Stimulated activated CD4-positive, alpha-beta T cell treated with anti-CD3 and anti-CD28 coated beads, Interleukin-12 subunit alpha, Interleukin-12 subunit beta, amount 100 ng/mL, for 24 hours (primary cell): ENCODE measurements at places on chromosomes 13 and 19.

DNA sequence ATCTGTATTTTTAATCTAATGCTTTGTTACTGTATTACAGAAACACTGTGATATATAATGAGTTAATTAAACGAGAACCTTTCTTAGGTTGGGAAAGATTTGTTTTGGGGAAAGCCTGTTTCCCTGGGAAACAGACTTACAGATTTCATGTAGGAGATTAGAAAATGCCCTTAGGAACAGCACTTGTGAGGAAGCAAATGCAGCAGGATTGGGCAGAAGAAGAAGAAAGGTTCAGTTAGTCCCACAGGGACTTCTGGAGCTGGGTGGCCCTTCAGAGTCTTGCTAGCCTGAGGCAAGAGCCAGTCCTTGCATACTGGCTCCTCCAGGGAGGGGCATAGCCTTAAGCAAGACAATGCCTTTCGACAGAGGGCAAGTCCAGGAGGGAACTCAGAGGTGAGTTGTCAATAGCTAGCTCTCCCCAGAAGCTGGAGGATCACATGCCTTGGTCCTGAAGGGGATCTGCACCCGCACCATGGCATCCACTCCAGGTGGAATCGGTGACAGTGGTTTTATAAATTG, 36.8 kb downstream of the N4BP2L1 start:
- DNase-seq: no peak

- no peak for DNase-seq
These were observed 350.7 kb downstream of the LMO7 start for GRCh38 chr13:75986818-75987217.

- peak; percentile 38 for DNase-seq
These were observed at the start of gene PHLDB3 for GRCh38 chr19:43504426-43505185. Gene PHLDB3 (minus strand): TSS chr19:43504746. CDS start chr19:43504118, 628 bp downstream.

GRCh38 chr13:23572836-23573235, 2.6 kb downstream of the TNFRSF19 start:
- DNase-seq: no peak

- DNase-seq: peak; percentile 76
These were observed 15.9 kb downstream of the TICAM1 start for GRCh38 chr19:4815426-4816201.

DNA sequence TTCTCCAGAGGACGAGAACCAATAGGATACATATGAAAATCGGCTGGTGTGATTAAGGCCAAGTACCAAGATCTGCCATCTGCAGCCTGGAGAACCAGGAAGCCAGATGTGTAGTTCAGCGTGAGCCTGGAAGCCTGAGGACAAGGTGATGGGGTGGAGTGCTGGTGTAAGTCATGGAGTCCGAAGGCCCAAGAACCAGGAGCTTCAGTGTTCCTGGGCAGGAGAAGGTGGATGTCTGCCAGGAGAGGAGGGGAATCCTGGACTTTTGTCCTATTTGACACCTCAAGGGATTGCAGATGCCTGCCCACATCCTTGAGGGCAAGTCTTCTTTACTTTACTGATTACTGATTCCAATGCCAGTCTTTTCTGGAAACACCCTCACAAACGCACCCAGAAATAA, 71.5 kb downstream of the SPATA13 start:
- no peak for DNase-seq

DNA sequence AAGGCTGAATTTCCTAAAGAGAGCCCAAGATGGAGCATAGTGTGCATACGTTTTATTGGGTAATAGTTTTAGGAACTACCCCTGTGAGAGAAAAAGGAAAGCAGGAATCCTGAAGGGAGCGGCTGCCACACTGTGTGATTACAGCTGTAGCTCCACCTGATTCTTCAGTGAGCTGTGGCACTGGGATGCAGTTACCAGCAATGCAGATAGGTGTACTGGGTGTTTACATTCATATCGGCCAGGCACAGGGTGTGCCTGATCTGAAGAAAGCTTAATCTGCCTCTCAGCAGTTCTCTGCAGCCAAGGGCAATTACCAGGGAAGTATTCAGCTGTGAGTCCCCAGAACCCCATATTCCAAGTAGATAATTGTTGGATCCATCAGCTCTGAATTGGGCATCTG, 1541.8 kb downstream of the EFNB2 start:
- no peak for DNase-seq

GRCh38 chr13:71643448-71643860, 223.6 kb downstream of the DACH1 start:
- no peak for DNase-seq

DNA sequence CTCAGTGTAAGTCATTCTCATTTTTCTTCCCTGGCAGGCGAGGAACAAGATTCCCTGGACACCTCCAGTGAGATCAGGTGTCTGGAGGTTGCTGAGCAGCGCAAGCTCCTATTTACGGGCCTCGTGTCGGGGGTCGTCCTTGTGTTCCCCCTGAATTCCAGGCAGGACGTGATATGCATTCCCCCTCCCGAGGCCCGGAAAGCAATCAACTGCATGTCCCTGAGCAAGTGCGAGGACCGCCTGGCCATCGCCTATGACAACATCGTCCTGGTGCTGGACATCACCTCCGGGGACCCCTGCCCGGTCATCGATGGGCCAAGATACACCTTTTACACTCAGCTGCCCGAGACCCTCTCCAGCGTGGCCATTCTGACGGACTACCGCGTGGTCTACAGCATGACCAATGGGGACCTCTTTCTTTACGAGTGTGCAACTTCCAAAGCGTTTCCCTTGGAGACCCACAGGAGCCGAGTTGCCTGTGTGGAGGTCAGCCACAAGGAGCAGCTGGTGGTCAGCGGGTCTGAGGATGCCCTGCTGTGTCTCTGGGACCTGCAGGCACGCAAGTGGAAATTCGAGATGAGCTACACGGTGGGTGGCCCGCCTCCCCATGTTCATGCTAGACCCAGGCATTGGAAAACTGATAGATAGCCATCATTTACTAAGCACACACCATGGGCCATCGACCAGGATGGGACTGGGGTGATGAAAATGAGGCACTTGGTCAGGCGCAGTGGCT, 21.5 kb upstream of the SIN3B start:
- DNase-seq: no peak

DNA sequence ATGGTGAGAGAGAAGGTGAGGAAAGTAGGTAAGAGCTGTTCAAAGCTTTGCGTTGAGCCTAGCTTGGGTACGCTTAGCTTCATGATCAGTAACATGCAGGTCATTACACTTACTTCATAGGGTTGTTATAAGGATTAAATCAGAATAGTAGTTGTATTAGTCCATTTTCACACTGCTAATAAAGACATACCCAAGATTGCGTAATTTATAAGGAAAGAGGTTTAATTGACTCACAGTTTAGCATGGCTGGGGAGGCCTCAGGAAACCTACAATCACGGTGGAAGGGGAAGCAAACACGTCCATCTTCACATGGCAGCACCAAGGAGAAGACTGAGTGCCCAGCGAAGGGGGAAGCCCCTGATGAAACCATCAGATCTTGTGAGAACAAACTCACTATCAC, 21.9 kb downstream of the GPALPP1 start:
- DNase-seq: no peak

GRCh38 chr19:42363614-42364346, 26.3 kb downstream of the CNFN start:
- DNase-seq: no peak

- no peak for DNase-seq
These were observed 275.6 kb downstream of the KLF5 start for GRCh38 chr13:73334445-73334844.

DNA sequence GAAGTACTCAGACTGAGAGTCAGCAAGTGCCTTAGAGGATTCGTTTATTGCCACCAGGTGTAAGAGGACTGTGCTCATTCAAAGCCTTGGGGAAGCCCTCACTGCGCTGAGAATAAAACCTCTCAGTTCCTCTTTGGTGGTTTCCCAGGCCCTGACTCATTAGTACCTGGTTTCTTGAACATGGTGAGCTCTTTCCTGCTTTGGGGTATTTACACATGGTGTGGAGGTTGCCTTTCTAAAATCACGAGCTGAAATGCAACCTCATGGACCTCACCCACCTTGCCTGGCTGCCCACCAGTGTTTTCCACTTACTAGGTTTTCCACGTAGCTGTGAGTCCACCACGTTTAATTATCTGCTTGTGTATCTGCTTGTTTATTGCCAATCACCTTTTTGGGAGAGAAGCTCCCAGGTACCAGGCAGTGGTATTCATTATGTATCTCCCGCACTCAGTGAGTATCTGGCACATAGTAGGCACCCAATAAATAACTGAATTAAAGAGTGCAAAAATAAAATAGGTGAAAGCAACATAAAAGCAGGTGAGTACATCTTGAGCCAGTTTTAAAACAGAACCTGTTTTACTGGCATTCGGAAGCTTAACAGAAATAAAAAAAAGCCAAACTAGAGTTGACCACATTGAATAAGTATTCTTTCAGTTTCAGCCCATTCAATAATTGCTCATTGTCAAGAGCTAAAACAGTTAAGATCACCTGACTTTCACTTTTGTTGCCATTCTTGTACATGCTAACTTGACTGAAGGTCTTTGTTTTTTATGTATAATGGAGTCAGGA, 533.0 kb downstream of the MYO16 start:
- DNase-seq: no peak

DNA sequence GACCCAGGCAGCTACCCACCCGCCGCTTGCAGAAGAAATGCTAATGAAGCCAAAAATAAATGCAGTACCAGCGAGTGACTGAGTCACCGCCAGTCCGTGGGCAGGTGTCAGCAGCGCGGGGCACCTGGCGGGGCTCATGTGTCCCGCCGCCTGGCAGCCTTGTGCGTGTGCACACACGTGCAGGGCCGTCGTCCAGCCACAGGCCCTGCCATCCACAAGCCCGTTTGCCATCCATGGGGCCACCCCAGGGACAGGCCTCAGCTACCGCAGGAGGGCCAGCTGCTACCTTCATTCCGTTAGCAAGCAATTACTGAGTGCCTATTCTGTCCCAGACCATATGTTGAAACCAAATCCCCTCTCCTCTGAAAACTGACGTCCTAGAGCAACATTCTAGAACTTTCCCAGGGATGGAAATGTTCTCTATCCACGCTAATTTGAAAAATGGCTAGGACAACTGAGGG, 20.5 kb downstream of the NCAN start:
- DNase-seq: no peak

GRCh38 chr19:58516246-58516836, 3.3 kb downstream of the ZBTB45 start:
- DNase-seq: no peak

- peak; percentile 62 for DNase-seq
These were observed at the start of gene TMEM272 for GRCh38 chr13:51844862-51845573. Gene TMEM272 (minus strand): TSS chr13:51845177. CDS start chr13:51838530, 6,647 bp downstream.

DNA sequence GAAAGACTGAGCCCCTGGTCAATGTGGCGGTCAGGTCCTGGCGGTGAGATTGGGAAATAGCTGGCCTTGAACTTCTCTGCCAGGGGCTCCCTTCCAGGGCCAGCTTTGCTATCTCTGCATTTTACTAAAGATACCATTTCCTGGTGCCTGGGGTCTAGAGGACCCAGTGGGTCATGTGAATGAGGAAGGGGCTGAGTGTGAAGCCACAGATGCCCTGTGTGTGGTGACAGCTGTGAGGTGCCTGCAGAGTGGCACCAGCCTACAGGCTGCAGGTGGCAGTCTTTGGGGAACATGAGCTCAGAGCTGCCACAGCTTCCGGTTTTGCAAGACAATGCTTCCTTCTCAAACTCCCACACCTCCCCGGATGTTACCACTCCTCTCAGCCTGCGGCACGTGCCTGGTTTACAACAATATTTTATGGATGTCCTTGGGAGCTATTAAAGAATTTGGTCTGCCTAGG, 5.2 kb upstream of the MLNR start:
- peak; percentile 24 for DNase-seq

DNA sequence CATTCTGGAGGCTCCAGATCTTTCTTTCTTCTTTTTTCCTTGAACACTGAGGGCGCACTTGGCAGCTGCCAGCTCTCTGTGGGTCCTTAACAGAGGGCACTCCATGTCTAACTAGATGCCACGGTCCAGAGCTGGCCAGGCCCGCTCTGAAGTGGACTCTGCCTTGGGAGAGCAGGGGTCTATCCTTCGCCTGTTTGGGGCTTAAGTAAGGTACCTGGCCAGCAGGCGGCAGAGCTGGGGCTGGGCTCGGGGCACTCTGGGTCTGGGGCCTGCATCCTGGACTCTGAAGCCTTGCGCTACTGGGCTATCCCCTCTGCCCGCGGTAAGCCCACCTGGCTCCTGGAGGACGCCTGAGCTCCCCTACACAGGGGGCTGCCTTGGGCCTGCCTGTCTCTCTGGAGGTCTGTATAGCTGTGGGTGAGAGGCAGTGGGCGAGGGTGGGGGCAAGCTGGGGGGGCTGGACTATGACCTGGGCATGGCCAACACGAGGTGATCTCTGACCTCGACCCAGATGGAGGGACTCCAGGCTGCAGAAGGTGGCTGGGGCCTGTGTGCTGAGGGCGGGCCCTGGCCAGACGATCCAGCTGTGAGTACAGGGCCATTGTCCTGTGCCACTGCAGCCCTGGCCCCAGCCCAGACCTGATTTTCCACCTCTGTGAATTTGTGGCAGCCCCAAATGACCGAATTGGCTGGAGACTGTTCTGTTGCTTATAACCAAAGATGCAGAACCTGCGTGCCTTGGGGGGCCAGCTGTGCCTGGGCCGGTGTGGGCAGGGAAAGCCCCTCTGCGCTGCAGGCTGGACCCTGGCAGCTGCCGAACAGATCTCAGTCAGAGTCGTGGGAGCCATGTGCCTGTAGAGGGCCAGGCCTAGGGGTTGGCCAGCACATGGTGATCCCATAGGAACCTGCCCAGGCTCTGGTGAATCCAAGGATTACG, 26.5 kb downstream of the CEBPG start:
- DNase-seq: no peak
